ENCODE measurements at places on chromosomes 3 and 15.
A peak's percentile ranks its signal among the peaks of the same experiment; 100 is the strongest.

GRCh38 chr3:165635791-165636683, 201.2 kb downstream of the BCHE start:
- DNase-seq, result no peak

- DNase-seq, result no peak
Measured at GRCh38 chr3:180036092-180036670, 556 bp downstream of the PEX5L start.

- DNase-seq, result peak; percentile 7
Measured at GRCh38 chr3:56468184-56469106, at the start of gene ERC2. Gene ERC2 (minus strand): TSS chr3:56468467.

GRCh38 chr3:156181509-156181908, 61.1 kb downstream of the KCNAB1 start:
- DNase-seq, result no peak

GRCh38 chr3:197222937-197223370, 75.5 kb downstream of the DLG1 start:
- DNase-seq, result no peak

GRCh38 chr15:58492661-58493397, 61.0 kb downstream of the LIPC start:
- DNase-seq, result peak; percentile 68

- no peak for DNase-seq
Measured at GRCh38 chr3:71120012-71120411, 463.5 kb downstream of the FOXP1 start.

GRCh38 chr3:135213822-135214221, 418.8 kb downstream of the EPHB1 start:
- DNase-seq, result no peak

GRCh38 chr15:45714590-45715488, 80.0 kb downstream of the SQOR start:
- DNase-seq, result peak; percentile 23

DNA sequence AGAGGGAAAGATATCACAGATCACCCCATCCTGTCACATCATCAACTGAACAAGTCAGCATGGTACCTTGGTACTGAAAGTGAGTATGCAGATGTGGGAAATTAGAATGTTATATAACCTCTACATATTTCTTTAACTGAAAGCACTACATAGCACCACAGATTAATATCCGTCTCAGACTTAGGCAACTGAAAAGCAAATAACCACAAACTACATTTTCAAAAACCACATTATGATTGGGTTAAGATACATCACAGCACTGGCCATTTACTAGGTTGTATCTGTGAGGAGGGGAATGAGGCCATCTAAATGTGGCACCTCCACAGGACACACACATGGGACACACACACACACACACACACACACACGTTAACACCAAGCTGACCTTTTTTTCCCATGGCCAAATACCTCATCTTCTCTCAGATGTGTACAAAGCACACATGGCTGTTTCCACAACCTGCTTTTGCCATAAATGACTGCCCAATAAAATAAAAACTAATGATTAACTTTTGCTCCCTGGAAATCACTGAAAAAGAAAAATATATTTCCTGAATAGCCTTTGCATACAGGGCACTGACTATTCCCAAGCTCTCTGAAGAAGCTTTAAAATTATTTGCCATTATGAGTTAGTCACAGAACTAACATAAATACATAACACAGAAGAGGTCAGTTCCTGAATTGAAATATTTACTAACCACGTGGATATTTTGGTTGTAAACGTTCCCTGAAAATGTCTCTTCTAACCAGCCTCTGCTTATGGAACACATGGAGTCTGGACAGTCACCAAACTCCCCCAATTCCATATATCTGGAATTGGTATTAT, 60.1 kb downstream of the SUMF1 start:
- DNase-seq, result no peak

DNA sequence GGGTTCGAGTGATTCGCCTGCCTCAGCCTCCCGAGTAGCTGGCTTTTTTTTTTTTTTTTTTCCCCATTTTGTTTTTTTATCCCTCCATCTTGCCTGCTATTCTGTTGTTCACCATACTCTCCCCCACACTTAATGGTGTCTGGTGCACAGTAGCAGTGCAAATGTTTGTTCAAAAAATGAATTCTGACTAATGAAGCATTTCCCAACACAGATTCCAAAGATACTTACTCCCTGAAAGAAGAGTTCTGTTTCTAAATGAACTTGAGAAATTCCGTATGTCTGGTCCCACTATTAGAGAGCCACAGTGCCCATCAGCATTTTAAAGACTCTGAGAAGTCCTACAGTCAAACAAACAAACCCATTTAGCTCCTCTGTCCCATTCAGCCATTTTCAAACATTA, 9.5 kb downstream of the EDEM1 start:
- no peak for DNase-seq

- DNase-seq, result no peak
Measured at GRCh38 chr15:61090386-61091288, 138.5 kb downstream of the RORA start.

DNA sequence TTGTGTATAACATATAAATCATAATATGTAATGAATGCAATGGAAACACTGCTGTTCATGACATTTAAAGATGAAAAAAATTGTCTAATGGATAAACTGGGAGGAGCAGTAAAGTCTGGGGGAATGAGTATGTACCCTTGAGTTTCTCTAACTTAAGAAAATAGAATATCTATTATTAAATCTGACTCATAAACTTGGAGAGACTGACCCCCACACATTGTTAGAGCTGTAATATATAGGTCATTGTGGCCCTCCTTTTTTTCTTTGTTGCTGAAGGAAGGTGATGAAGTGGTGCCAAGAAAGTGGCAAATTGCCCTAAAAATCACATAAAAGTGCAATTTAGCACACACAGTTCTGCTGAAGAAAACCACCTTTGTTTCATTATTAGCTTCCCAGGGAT, 389.8 kb upstream of the RARB start:
- DNase-seq, result no peak

GRCh38 chr3:123048480-123049237, 18.2 kb upstream of the PDIA5 start:
- DNase-seq, result no peak

- DNase-seq, result peak; percentile 11
Measured at GRCh38 chr15:36501063-36501678, 78.3 kb upstream of the CDIN1 start.

GRCh38 chr15:33046329-33046728, 148.2 kb downstream of the FMN1 start:
- no peak for DNase-seq

- DNase-seq, result no peak
Measured at GRCh38 chr15:42619656-42620371, 44.4 kb downstream of the STARD9 start.

DNA sequence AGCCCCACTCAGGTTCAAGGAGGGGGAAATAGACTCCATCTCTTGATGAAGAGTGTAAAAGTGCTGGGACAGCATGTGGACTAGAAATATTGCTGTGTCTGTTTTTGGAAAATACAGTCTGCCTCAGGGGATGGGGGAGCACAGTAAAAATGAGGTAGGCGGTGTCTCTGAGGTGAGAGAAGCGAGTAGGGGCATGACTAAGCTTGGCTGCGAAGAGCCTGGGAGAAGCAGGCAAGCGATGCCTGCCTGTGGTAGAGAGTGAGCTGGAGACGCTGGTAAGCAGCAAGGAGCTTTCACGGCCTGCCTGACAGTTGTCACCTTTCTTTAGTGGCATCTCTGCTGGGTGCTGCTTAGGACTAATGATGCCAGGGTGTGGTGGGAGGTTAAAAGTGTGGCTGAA, 49.0 kb upstream of the DCLK3 start:
- no peak for DNase-seq
